ENCODE measurements at places on chromosomes 4 and X.

DNA sequence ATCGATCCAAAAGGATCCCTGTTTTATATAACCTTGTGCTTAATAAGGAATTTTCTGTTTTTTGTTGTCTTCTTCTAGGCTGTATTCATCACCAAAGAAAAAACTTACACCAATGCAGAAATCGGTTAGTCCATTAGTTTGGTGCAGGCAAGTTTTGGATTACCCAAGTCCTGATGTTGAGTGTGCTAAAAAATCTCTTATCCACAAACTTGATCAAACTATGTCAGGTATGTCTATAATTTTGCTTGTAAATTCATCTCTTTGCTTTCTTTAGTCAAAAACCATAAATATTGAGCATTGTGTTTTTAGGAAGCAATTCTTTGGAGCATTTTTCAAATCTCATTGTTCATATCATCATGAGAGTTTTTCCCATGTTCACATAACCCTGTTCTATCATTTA lies 28.4 kb downstream of the SLAIN2 start:
- DNase-seq = no peak

DNA sequence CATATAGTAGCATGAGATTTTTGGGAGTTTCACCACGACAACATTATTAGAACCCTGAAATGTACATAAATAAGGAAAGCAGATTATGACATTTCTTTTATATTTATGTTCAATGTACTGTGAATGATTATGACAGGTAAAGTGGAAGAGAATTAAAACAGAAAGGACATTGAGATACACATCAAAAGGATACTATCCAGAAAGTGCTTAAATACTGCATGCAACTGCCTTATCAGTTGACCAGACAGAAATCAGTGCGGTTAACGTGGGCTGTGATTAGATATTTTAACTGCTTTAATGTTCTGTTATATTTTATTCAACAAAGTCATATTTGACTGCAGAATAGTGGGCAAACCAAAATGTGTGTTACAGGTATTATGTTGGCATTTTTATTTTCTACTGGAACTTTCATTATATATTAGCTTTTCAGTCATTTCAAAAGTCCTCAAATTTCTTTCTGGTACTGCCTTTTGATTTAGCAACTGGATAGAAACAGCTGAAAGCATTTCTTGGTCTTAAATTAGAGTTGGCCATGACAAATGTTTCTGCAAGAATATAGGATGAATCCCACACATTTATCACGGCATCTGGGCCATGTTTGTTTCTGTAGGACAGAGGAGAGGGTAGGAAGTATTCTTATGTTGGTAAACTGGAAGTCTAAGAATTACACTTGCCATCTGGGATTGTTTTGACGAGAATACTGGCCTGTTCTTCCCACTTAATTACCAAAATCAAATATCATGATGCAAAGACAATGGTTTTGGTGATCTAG lies 255.2 kb downstream of the SLC39A8 start:
- DNase-seq = no peak

DNA sequence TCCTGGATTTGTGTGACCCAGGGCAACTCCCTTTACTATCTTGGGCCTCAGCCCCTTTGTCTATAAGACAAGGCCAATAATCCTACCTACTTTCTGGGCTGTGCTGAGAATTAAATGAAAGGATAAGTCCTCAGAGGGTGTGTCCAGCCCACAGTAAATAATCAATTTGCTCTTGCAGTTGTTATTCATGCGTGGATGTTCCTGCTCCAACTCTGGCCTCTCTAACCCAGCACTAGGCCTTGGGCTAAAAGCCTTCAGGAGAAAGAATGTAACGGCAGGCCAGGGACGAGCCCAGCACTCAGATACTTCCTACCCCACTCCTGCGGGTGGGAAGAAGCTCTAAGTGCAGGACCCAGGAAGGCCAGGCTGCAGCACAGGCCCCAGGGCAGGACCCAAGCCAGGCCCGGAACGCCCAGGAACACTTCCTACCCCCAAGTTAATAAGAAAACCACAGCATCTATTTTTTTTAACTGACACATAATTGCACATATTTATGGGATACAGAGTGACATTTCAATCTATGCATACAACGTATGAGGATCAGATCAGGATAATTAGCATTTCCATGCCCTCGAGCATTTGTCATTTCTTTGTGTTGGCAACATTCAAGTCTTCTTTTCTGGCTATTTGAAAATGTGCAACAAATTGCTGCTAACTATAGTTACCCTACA lies 179.6 kb upstream of the RBPJ start:
- no peak for DNase-seq

GRCh38 chrX:118669435-118669834 lies 58.0 kb upstream of the IL13RA1 start:
- DNase-seq = no peak

- DNase-seq = no peak
Observed at GRCh38 chr4:3819210-3819919, 53.2 kb downstream of the ADRA2C start.

DNA sequence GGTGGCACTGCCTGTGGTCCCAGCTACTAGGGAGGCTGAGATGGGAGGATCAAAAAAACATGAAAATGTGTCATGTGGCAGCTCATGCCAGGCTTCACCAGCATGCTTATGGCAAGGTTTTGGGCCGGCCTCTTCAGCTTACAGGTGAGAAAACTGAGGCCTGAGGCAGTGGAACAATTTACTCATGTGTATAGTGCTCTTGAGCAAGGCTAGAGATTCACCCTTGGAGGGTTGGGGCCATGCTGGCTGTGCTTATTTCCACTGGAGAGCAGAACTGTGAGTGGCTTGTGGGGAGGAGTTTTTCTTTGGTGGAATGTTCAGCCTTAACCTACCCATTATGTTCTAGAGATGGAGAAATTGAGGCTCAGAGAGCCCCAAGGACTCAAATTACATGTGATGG lies 31.8 kb downstream of the NSD2 start:
- DNase-seq = no peak

GRCh38 chrX:44105228-44105913 lies 132.2 kb upstream of the NDP start:
- no peak for DNase-seq

DNA sequence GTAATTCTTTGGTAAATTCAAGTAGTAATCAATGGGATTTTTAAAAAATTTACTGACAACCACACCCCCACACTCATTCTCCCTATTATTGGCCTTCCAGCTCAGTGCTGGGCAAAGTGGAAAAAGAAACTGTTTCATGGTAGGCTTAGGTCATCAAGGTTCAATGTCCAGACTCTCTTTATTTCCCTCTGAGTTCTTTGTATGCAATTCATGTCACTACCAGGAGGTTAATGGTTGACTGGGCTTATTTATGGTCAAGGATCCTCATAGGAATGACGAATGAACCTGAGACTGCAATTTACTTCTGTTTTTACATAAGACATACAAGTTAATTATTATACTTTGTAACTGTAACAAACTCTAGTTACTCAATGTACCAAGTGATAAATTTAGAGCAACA lies 403.2 kb downstream of the KLHL13 start:
- no peak for DNase-seq

- DNase-seq = no peak
Observed at GRCh38 chrX:130013661-130014060, 31.2 kb downstream of the BCORL1 start.

- no peak for DNase-seq
Observed at GRCh38 chrX:30577362-30577991, at the start of gene TASL. Gene TASL (minus strand): TSS chrX:30577766. CDS start chrX:30560355, 17,411 bp downstream.

DNA sequence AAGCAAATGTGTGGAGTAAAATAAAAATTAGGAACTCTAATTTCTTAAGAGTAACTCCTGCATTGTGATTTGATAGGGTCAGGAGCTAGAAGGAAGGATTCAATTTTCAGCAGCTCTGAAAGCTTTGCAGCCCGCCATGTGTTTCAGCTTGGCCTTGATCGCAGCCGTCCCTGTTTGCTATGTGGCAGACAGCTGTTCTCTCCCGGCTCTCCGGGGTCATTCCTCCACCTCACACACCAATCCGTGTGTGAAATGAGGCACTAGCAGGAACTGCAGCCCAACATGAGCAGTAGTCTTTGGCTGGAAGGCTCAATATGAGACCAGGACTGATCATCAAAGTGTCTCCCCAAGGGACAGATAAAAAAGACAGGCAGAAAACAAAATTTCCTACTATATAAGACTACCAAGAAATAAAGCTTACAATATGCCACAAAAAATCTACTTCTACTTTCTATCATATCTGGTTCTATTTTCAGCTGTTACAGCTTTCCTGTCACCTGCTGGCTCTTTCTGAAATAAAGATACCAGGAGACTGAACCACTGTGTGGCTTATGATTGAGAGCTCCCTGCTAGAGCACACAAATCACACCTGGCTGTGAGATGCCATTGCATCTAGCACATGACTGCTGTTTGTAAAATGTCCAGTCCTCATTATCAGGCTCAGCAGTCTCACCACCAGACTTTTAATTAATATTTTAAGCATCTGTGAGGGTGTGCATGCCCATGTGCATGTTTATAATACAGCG lies 44.1 kb upstream of the SEC24B start:
- no peak for DNase-seq

GRCh38 chrX:13898083-13898482 lies 81.2 kb upstream of the GPM6B start:
- no peak for DNase-seq

DNA sequence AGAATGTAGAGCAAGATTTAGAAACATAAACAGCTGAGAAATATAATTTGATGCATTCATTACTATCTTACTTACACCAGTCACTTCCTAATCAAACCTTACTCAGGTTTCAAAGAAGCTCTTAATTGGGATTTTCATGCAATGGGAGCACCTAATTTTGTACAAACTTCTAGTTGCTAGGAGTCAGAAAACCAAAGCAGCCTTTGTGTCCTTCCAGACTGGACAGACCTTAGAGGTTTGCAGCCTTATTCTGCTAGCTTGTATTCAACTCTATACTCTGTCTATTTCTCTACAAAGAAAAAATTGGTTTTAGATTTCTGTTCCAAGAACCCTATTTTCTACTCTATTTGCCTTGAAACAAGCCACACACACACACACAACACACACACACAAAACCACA lies 19.4 kb downstream of the GABRA2 start:
- no peak for DNase-seq

- DNase-seq = no peak
Observed at GRCh38 chr4:128220286-128221235, 67.1 kb downstream of the PGRMC2 start.

- DNase-seq = no peak
Observed at GRCh38 chr4:1983053-1983845, 25.5 kb downstream of the NELFA start.

DNA sequence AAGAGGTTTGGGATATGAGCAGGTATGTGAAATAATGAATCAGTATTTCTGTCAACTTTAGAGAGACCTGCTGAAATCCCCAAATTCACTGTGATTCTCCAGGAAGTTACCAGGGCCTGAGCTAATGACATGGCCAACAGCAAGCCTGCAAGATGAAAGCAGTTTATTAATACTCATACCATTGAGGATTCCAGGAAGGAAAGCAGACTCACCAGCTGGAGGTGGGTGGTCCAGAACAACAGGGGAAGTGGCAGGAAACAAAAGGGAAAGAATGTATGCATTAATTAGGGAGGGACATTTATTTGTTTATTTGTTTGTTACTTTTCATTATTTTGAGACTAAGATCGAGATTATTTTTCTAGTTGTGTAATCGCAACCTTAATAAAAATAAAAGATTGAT lies 196.6 kb upstream of the AGA start:
- DNase-seq = no peak

GRCh38 chrX:80846247-80846646 lies 36.6 kb upstream of the BRWD3 start:
- no peak for DNase-seq

DNA sequence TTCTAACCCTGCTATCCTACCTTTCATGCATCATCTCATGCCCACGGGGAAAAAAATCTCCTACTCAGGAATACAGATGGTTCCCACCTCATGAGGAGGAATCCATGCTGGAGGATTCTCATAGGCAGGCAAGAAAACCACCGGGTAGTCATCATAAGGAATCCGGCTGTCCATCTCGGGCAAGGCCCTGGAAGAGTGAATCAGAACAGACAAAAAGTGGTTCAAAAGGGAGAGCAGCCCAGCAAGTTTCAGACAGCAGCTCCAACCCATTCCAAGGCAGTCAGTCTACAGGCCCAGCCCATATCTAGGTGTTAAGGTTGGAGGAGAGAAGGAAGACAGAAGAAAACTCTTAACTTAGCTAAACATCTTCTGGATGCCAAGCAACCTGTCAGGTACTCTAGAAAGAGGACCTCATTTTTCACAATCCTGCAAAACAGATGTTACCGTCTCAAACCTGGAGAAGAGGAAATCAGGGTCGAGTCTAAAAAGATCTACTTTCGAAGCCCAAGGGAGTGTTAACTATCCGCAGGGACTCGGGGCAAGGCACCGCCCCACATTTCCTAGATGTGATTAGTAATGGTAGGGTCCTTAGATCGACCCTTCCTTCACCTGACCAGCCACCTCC lies 447 bp downstream of the PDZD11 start:
- DNase-seq = no peak

DNA sequence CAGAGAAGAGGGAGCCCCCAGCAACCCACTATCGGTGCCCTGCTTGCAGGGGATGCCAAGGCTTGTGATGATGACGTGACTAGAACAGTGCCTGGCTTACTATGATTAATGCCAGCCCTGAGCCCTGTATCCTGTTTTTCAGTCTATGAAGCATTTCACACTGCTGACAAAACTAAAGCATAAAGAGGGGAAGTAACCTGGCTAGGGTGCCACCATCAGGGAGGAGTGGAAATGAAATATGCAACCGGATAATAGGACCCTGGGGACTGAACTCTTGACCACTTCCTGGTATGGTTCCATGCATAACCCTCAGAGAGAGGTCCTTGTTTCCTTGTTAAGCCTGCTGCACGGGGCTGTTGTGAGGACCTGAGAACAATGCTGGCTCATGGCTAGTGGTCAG lies 50.3 kb downstream of the MED28 start:
- no peak for DNase-seq

DNA sequence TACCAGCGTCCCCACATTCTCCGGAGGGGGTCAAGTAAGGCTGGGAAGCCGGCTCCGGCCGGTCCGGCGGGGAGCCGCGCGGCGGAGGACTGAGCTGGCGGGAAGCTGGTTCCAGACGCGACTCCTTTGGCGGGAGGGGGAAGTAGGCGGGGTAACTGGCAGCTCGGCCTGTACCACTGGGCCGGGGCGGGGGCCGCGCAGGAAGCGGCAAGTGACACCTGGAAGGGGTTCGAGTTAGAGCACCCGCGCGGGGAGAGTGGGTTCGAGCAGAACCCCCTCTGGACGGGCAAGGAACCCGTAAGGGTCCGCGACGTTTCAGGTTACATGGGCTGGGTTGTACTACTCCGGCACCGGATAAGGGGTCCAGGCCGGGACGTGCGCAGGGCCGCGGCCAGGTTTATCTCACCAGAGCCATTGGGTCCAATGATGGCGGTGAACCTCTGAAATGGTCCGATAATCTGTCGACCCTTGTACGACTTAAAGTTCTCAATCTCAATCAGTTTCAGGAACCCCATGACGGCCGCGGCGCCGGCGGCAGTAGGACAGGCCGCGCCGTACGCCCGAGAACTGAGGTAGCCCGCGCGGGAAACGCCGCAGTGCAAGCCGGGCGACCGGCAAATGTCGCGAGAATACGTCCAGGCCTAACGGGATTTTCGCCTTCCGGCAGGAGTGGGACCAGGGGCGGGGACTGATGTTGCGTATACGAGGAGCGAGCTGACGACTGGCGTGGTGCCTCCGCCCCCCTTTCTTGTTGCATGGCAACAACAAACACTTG lies at the start of gene SMC1A:
TSS of gene SMC1A (minus strand) at position 569 of the 775 bp plus-strand sequence. CDS start at position 515, 54 bp downstream.
- peak; percentile 79 for DNase-seq
